ENCODE measurements at places on chromosomes 12 and 14.

DNA sequence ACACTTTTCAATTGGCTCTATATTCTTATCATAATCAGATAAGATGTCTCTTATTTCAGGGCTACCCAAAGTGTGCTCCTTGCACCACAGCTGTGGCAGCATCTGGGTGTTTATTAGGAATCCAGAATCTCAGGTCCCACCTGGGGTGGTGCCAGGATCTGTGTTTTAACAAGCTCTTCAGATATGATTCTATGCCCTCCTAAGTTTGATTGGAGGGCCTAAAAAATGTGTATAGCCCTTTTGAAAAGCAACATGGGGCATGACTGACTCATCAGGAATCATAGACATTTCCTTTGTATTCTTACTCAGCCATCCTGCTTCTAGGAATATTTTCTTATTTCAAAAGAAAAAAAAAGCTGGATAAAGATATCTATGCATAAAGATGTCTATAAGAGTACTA lies 103.1 kb downstream of the HELB start:
- no peak for DNase-seq

- DNase-seq: no peak
These were observed 45.6 kb downstream of the OVCH1 start for GRCh38 chr12:29451888-29452287.

DNA sequence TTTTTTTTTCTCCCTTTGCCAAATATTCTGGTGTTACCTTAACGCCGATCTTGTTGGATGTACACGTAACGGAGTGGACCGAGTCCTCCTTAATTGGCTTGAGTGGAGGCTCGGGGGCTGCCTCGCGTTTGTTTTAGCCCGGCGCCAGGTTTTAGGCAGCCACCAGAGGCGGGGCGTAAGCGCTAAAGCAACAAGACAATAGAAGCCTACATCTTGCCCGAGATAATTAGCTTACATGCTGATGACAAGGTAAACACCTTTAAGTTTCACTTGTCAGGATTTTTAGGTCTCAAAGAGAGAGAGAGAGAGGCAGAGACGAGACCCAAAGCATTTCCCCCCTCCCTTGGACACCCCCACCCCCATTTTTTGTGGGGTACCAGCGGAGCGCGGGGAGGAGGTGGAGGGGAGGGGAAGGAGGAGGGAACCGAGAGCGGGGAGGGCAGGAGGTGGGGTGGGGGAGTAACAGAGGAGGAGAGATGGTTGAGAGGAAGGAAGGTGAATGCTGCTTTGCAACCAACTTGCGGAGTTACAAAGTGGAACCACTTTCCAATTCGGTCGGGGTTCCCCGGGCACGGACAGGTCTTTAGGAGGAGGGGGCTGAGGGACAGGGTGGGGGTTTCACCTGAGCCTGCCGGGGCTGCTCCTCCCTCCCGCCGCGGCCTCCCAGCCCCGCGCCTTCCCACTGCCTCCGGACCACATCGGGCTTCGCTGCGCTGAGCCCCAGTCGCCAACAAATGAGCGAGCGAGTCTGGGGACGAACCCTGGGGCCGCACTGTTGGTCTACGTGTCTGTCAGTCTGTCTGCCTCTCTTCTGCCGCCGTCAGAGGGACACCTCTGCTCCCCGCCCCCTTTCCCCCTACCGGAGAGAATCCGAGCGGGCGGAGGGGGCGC lies at the start of gene NKX2-1:
Gene NKX2-1 (minus strand): TSS at position 802 of the 891 bp plus-strand sequence. CDS start 103 bp downstream, at position 699.
- peak; percentile 69 for DNase-seq

GRCh38 chr14:74326369-74327152 lies 21.7 kb upstream of the VRTN start:
- no peak for DNase-seq

DNA sequence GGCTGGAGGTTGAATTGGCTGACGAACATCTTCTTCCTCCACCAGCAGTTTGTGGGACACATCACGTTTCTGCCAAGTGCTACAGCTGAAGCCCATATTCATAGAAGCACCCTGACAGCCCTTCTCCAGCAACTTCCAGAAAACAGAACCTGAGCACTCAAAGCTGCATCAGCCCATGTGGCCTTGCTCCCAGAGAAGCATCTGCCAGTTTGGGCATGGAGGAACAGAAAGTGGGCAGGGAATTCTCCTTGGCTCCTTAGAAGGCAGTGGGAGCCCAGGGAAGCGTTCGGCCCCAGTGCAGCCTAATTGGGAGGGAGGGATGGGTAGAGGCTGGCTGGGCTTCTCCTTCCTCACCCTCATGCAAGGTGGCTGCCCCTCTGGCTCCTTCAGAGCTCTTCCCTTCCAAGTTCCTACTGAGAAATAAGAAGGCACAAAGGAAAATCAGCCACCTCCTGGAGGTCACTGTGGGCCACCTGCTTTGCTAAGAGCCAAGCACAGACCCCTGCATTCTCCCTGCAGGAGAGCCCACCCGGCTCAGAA lies 4.1 kb upstream of the NGB start:
- DNase-seq: no peak

- no peak for DNase-seq
These were observed 43.0 kb downstream of the CCNK start for GRCh38 chr14:99524091-99524661.

- DNase-seq: no peak
These were observed 42.0 kb upstream of the CHPT1 start for GRCh38 chr12:101655393-101655792.

- no peak for DNase-seq
These were observed 780 bp upstream of the SLC41A2 start for GRCh38 chr12:104958805-104959334.

GRCh38 chr12:39426636-39427240 lies 16.2 kb downstream of the KIF21A start:
- no peak for DNase-seq

DNA sequence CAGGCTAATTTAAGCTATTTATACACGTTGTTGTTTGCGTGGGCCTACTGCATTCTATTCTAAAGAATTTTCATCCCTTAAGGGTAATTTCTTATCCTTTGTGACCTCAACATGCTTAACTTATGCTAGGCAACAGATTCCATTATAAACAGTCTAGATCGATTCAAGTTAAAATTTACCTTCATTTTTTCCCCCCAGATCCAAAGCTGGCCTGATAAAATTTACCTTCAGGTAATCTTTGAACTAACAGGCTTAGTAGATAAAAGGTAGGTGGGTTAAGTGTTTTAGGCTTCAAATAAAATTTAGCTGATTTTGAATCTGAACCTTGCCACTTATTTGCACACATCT lies 389 bp upstream of the CCNB1IP1 start:
- no peak for DNase-seq

DNA sequence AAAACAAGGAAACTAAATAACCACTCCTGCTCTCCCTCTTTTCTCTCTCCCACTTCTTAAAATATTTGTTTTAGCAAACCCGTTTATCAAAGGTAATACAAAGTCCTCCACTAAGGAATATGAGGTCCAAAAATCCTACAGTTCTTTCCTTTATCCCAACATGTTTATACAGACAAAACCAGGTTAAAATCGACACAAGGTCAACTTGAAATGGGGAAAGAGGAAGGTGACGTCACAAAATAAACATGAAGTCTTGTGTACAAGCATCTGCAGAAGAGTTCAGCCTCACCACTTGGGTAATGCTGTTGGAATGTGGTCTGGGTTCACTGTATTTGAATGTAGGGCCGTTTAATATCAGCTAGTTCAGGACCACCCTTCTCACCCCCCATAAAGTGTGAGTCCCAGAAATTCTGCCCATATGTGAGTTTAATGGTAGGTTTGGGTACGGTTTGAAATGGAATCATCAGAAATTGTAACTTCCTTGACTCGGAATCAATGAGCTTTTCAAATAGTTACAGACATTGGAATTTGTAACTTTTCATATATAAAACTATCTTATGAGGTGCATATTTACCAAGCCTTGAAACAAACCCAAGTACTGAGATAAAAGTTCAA lies 120.0 kb upstream of the SLC38A2 start:
- no peak for DNase-seq

DNA sequence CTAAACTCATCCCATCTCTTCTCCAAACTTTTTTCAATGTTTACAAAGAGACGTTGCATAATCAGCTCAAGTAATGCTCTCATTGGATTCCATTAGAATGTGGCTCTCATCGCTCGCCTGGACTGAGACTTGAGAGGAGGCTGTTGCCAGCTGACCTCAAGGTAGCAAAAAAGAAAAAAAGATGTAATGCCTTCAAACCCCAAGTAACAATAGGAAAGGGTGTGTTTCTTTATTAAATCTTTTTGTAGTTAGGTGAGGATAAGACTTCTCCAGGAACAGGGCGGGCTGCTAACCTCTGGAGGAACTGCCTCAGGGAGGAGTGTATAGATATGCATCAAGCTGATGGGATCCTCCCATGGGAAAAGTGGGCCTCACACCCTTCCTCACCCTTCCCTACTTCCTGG lies 956 bp upstream of the PTHLH start:
- DNase-seq: no peak

GRCh38 chr14:94682061-94682516 lies 69.9 kb downstream of the SERPINA3 start:
- DNase-seq: no peak

DNA sequence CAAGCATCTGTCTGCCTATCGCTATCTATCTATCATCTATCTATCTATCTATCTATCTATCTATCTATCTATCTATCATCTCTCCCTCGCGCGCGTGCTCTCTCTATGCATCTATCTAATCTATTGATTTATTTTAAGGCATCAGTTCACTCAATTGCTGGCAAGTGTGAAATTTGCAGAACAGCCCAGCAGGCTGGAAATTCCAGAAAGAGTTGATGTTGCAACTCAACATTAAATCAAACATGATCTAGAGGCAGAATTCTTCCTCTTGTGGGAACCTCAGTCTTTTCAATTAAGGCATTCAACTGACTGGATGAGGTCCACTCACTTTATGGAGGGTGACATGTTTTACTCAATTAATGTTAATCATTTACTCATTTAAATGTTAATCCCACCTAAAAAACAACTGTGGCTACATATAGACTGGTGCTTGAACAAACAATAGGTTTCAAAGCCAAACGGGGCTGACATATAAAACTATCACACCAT lies 1210.8 kb downstream of the GALC start:
- no peak for DNase-seq

DNA sequence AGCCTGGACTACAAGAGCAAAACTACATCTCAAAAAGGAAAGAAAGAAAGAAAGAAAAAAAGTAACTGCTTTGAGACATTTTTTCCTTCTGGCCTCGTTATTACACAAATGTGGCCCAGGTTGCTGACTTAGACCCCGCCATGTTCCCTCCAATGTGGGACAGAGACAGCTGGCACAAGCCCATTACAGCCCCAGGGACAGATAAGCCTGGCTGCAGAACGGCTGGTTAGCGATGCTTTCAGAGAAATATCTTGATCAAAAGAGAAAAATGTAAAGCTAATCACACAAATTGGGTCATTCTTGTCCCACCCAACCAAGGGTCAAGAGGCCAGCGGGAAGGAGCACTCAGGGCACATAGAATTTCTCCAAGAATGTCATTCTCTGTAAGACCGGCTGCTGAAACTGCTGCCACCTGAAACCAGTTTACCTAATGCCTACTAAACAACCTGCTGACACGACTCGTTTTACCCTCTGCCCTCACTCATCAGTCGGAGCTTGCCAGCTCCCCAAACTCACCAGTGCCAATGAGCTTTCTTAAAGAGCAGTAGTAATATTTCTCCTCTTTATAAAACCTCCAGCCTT lies 63.1 kb downstream of the TNFAIP2 start:
- no peak for DNase-seq

DNA sequence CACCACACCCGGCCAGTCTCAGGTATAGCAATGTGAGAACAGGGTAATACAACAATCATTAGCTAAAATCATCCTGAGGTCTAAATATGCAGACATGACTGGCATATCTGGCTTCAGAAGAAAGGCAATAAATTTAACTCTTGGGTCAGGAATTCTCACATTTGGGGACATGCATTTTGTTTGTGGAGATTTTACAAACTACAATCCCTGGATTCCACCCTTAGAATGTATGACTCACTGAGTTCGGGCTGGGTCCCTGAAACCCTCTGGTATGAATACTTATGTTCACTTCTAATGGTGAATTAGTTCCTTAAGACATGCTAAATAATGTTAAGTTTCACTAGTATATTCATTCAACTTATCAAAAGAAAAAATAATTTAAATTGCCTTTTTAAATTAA lies 98.9 kb upstream of the HMGA2 start:
- no peak for DNase-seq

- DNase-seq: no peak
These were observed 83.2 kb downstream of the PPP2R5C start for GRCh38 chr14:101844751-101845150.

DNA sequence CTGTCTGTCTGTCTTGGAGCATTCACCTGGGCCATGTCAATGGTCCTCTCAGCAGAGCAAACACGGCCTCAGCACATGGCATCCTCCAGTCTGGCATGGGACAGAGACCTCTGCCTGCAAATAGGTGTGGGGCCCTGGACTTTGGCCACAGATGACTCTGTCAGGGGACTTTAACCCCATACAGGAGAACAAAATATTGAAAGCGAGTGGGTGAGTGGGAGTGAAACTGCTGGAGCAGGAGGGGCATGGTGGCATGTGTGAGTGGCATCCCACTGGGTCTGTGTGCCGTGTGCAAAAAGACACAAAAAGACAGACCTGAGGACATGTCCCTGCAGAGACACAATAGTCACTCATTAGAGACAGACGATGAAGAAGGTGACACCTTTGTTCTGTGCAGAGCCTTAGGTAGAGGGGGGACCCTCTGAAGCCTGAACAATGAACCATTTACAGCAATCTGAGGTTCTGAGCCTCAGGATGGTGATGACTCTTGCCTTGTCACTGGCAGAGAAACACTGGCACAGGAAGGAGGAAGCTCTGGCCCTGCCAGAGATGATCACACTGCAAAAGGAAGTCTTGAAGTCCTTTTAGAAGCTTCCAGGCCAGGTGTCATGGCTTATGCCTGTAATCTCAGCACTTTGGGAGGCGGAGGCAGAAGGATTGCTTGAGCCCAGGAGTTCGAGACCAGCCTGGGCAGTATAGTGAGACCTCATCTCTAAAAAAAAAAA lies 7.5 kb downstream of the LAG3 start:
- DNase-seq: no peak

Measured in NCI-H524 treated with DMSO at 0.1 percent for 48 hours (cell line).